ENCODE measurements at places on chromosomes 3 and 15.

GRCh38 chr15:101689901-101690300, 34.4 kb downstream of the TARS3 start:
- DNase-seq: peak; percentile 33

GRCh38 chr3:141000686-141001085, 50.5 kb upstream of the SPSB4 start:
- no peak for DNase-seq

DNA sequence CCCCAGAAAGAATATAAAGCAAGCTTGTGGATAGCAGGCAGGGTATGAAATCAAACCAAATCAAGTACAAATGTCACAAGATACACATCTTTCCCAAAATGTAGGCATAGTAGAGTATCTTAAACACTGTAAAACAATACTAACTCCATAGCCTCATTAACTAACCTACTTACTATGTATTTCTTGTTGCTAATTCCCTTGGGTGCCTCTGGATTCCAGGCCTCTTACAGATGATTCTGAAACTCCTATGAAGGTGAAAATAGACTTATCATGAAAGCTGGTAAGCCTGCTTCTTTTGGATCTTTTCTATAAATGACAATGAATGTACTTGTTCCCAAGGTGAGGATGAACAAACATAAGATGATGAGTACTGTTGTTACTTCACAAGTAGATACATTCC, 93.8 kb downstream of the FRMD5 start:
- DNase-seq: no peak

GRCh38 chr3:190436331-190436730, 13.4 kb downstream of the TMEM207 start:
- DNase-seq: no peak

DNA sequence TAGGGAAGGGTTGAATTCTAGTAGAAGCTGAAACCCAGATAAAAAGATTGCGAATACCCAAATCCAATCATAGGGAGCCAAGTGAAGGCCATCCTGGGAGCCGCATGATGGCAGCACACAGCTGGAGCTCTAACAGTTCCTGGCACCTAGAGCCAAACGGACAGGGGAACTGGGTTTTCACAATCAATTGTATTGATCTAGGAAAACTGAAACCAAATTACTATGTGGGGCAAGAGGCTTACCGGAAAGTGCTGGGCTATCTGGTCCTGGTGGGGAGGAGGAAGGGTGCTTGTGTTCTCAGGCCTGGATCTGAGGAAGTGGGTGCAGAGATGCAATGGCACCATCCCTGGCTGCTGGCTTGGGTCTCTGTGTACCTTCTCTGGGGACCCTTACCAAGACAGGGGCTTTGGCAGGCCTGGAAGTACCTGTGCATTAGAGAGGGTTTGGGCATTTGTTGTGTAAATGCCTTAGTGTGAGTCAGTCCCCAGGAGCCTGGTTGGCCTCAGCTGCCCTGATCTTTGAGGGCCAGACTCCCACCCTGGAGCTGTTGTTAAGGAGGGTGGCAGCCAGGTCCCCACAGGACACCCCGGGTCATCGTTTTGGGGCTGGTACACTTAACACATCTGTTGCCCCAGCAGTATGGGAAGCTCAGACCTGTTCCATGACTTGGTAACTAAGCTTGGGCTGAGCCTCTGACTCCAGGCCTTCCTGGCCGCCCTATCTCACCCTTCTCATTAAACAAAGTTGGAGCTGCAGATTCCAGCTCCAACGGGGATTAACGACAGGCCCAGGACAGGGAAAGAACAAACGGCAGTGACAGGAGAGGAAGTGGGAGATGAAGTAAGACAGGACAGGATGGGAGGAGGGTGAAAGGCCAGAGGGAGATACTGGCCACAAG, 8.9 kb upstream of the FURIN start:
- DNase-seq: no peak

- no peak for DNase-seq
Observed at GRCh38 chr3:51711352-51712037, 4.6 kb downstream of the GRM2 start.

- no peak for DNase-seq
Observed at GRCh38 chr3:55540579-55540978, 53.5 kb upstream of the WNT5A start.

DNA sequence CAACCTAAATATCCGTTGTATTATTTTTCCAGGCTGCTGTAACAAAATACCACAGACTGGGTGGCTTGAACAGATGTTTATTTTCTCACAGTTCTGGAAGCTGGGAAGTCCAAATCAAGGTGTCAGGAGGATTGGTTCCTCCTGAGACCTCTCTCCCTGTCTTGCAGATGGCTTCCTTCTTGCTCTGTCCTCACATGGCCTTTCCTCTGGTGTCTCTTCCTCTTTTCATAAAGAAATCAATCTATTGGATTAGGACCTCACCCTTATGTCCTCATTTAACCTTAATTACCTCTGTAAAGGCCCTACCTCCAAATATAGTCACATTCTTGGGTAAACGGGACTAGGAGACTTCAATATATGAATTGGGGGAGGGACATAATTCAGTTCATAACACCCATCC, 89.2 kb upstream of the PLCL2 start:
- DNase-seq: no peak

DNA sequence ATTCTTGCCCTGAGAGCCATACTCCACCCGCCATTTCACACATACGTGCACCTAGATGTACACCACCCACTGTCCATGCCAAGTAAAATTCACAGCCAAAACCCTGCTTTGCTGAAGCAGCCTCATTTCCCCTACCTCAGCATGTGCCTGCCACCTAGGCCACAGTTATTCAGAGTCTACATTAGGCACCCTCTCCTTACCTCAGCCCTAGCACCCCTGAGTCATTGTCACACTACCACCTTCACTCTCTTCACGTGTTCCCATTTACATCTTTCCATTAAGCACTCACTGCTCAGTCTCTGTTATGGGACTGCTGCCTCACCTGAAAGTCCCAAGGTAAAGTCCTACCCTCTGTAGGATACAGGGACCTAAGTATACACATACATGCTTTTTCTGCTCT, 70.0 kb downstream of the SETD5 start:
- no peak for DNase-seq

GRCh38 chr3:182567700-182568099, 225.6 kb upstream of the ATP11B start:
- no peak for DNase-seq

DNA sequence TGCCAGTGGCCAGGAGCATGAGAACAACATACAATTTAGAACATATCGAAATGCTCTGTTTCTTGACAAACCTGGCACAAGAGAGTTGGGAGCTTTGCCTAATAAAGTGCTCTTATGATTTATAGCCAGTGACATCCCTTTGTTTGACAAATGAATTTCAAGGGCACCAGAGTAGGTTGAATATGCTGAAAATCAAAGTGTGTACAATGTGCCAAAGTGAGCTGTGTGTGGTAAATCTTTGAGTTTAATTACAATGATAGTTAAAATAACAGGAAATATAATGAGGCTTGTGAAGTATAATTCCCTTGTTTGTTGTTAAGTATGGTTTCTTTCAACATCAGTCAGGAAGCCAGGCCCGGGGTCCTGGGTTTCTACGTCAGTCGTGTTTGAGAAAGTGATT, 211.9 kb downstream of the EBLN2 start:
- DNase-seq: no peak

- DNase-seq: no peak
Observed at GRCh38 chr3:41853540-41854196, 108.2 kb downstream of the ULK4 start.

- no peak for DNase-seq
Observed at GRCh38 chr15:98003518-98003917, 43.0 kb downstream of the ARRDC4 start.

DNA sequence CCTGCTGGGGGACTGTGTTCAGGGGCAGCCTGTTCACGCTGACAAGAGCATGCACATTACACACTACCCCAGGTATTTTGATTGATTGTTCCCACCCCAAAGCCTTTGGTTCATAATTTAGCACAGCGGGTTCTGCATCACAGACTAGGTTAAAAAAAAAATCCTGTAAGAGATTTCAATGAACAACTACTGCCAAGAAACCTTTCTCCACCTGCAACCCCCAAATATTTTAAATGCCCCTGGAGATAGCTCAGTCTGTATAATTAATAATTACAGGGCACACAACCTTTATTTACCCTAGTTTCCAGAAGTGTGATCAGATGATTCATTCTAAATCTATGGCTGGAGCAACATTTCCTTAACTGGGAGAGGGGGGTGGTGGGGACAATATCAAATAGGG, 87.6 kb downstream of the NR2F2 start:
- no peak for DNase-seq

DNA sequence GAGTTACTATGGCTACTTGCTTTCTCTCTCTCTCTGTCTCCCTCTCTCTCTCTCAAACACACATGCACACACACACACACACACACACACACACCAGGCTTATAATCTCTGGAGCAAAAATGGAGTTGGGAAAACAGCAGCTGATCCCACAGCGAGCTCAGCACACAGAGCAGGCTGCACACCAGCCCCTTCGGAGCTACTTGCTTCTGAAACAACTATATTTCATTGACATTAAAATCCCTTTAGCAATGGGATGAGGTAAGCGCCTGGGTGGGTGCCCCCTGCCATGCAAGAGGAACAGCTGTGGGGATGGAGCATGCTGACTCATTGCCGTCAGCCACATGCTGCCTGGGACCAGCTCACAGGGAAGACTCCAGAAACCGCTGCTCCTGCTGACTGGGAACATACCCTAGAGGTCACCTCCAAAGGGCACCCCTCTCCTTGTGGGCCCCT, 45.7 kb downstream of the B3GNT5 start:
- peak; percentile 77 for DNase-seq

DNA sequence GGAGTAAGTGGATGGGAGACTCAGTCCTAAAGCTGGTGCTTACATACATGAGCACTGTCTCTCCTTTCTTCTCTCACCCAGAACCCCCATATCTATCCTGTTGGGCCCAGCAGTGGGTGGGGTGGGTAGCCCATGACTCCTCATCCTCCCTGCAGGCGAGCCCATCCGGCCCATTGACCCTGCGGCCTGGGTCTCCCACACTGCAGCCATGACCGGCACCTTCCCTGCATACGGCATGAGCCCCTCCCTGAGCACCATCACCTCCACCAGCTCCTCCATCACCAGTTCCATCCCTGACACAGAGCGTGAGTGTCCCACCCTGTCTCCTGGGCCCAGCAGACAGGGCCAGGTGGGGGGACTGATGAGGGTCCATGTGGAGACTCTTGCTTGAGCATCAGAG, 8.0 kb upstream of the AP2M1 start:
- DNase-seq: no peak

GRCh38 chr3:147881933-147882332, 472.8 kb downstream of the ZIC1 start:
- no peak for DNase-seq

- DNase-seq: no peak
Observed at GRCh38 chr3:60095516-60095915, 1045.7 kb upstream of the CFAP20DC start.

GRCh38 chr3:122421101-122421500, 5.2 kb upstream of the WDR5B start:
- no peak for DNase-seq

GRCh38 chr15:100544338-100544841, 15.6 kb upstream of the CERS3 start:
- DNase-seq: no peak

GRCh38 chr15:90414408-90415028, 26.5 kb downstream of the IQGAP1 start:
- DNase-seq: peak; percentile 76

DNA sequence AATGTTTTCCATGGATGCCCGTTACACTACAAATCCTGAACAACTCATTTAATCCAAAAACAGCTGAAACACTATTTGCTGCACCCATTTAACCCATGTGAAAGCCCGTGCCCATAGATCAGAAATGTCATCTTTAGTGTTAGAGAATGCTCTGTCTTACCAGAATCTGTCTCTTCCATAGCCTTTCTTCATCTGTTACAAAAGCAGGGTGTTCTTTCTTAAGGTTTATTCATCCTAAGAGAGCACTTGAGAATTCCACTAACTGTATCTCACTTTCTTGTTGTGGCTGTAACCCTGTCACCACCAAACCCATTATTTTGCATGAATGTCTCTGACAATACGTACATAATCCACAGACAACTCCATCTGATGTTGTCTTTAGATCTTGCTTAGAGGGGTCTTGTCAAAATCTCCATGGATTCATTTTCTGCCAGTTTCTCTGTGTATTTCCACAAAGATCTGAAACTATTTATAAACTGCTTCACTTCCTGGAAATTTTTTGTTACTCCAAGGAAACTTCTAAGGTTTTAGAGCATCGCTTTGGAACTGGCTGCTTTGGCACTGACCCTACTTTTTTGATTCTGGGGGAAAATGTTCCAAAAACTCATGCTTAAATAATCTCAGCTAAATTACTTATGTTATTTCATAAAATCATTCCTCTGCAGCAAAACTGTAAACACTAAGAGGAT, 167.8 kb upstream of the CCDC54 start:
- DNase-seq: no peak

- DNase-seq: no peak
Observed at GRCh38 chr3:58037141-58037910, 29.1 kb downstream of the FLNB start.

- DNase-seq: peak; percentile 78
Observed at GRCh38 chr3:49616491-49616941, 57.6 kb upstream of the APEH start.

DNA sequence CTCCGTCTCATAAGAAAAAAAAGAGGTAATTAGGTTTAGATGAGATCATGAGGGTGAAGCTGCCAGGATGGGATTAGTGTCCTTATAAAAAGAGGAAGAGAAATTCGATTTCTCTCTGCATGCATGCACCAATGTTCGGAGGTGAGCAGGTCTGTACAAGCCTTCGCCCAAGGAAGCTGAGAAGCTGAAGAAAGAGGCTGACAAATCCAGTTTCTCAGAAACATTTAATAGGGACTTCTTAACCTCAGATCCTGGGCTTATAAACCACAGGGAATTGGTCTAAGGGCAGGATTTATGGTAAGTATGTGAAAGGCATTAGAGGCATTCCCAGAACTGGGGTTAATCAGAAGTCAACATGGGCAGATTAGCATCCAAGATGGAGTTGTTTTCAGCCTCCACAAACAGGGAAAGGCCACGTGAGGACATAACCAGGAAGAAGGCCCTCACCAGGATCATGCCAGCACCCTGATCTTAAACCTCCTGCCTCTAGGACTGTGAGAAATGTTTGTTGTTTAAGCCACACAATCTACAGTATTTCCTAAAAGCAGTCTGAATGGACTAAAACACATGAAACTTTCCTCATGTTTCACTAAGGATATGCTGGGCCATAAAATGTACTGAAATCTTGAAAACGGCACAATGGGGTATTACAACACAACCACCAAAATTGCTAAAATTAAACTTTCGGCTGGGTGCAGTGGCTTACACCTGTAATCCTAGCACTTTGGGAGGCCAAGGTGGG, 11.3 kb downstream of the SHISA5 start:
- no peak for DNase-seq

GRCh38 chr15:49895347-49896223, 223.4 kb downstream of the ATP8B4 start:
- no peak for DNase-seq

GRCh38 chr3:120025520-120025919, 68.7 kb downstream of the GSK3B start:
- no peak for DNase-seq

- no peak for DNase-seq
Observed at GRCh38 chr3:187951452-187952190, 202.3 kb upstream of the LPP start.

GRCh38 chr3:160792540-160792939, 36.5 kb downstream of the PPM1L start:
- no peak for DNase-seq

Measured in AG08395 (cell line).